Midbrain (tissue), 1 donor: ENCODE measurements at places on chromosomes 2 and 18.

- no peak for DNase-seq
These were observed 2.3 kb upstream of the MAB21L4 start for GRCh38 chr2:240898108-240898730.

DNA sequence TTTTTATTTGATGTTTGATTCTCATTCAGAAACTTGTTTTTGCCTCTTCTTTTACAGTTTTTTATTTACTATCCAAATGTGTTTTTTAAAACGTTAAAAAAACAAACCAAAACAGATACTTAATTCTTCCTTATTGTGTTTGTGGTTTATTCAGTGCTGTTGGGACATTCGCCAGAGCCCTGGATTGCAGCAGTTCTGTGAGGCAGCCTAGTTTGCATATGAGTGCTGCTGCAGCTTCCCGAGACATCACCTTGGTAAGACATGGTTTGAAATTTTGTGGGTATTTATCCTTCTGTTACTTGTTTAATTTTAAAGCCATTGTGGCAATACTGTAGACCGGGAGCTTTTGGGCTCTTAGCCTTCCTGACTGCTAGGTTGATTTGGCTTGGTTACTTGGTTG, 91.2 kb downstream of the MTA3 start:
- peak; percentile 47 for DNase-seq

DNA sequence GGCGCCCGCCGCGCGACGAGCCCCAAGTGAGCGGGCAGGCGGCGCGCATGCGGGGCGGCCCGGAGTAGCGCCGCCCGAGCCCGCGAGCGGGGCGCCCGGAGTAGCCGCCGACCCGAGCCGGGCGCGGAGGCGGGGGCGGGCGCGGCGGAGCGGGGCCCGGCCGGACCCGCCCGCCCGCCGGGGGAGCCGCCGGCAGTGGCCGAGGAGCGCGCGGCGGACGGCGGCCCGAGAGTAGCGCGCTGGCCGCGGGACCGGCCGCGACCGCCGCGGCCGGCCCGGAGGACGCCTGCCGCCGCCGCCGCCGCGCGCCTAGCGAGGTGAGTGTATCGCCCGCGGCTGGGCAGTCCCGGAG, at the start of gene GALNT1:
TSS of gene GALNT1 (plus strand) at position 195 of the 352 bp plus-strand sequence. CDS start 72,923 bp downstream, outside the sequence.
- no peak for DNase-seq

DNA sequence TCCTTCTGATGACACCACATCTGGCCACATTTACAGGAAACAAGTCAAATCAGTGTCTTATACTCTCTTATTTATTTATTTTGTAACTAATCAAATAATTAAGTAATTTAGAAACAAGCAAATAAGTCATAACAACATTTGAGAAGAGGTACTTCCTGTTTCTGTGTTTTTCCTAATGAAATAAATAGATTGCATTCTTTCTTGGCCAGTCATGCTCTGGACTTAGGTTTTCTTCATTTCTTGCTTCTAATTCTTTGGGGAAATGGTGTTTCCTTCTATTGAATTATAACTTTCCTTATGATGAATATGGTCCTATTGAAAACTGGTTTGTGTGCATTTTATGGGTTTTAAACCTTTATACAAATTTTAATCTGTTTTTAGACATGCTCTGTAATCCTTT, 546.4 kb downstream of the LRRTM4 start:
- no peak for DNase-seq

GRCh38 chr2:181258720-181259119, 198.5 kb upstream of the ITGA4 start:
- DNase-seq: no peak

- no peak for DNase-seq
These were observed 146.8 kb downstream of the RBM43 start for GRCh38 chr2:151114874-151115273.

GRCh38 chr2:68441179-68441993, 25.7 kb downstream of the FBXO48 start:
- peak; percentile 93 for DNase-seq
